Smooth muscle cell of the coronary artery (primary cell): ENCODE measurements at places on chromosomes 2 and 18. TPM values are rescaled to one million over a fixed set of nuclear protein-coding genes. Genes with fewer than 3 reads are reported as not detected.

Gene INHA
- under 0.01 and 0.38 TPM in 2 replicates for total RNA-seq

Gene GLS
- 169 and 235 TPM in 2 replicates for total RNA-seq

Gene XIRP2
- under 0.01 TPM in 1 of 2 replicates, not detected in the other for total RNA-seq

Gene CCDC138
- 2.8 and 3.0 TPM in 2 replicates for total RNA-seq

Gene HJURP
- 1.2 and 4.5 TPM in 2 replicates for total RNA-seq

Gene RTP5
- total RNA-seq, result not detected in 2 replicates

Gene UGT1A9
- not detected in 2 replicates for total RNA-seq

Gene NCKAP1
- 105 and 149 TPM in 2 replicates for total RNA-seq

Gene MARCHF4
- total RNA-seq, result 0.12 and 2.9 TPM in 2 replicates

Gene CXCR1
- not detected in 2 replicates for total RNA-seq

Gene TMEM247
- not detected in 2 replicates for total RNA-seq

Gene MOGAT1
- total RNA-seq, result not detected in 2 replicates

Gene KIF1A
- total RNA-seq, result under 0.01 TPM in 1 of 2 replicates, not detected in the other

Gene ASB18
- not detected in 2 replicates for total RNA-seq

Gene IL18R1
- 1.1 and 4.3 TPM in 2 replicates for total RNA-seq

Gene SLC19A3
- total RNA-seq, result 0.23 and 2.1 TPM in 2 replicates

Gene HOXD9
- not detected in 2 replicates for total RNA-seq

Gene CRYGC
- total RNA-seq, result not detected in 2 replicates

Gene RMC1
- total RNA-seq, result 21.1 and 22.2 TPM in 2 replicates

Gene TGFBRAP1
- total RNA-seq, result 9.4 and 14.6 TPM in 2 replicates

Gene PIEZO2
- total RNA-seq, result 2.1 and 5.3 TPM in 2 replicates

Gene UCN
- total RNA-seq, result 0.30 TPM in 1 of 2 replicates, not detected in the other

Gene SF3B1
- 168 and 186 TPM in 2 replicates for total RNA-seq

Gene FAM110C
- total RNA-seq, result under 0.01 TPM in 1 of 2 replicates, not detected in the other

Gene RAB3GAP1
- 56.1 and 69.9 TPM in 2 replicates for total RNA-seq

Gene RAB17
- total RNA-seq, result 0.45 TPM in 1 of 2 replicates, not detected in the other

Gene HOXD11
- total RNA-seq, result not detected in 2 replicates

Gene COL5A2
- total RNA-seq, result 220 and 432 TPM in 2 replicates

Gene CD207
- total RNA-seq, result not detected in 2 replicates

Gene FAM136A
- total RNA-seq, result 14.2 and 26.1 TPM in 2 replicates

Gene CYTIP
- total RNA-seq, result 0.08 and 0.23 TPM in 2 replicates

Gene TUBA3E
- not detected in 2 replicates for total RNA-seq

Gene WDR75
- total RNA-seq, result 18.6 and 42.2 TPM in 2 replicates

Gene LHCGR
- not detected in 2 replicates for total RNA-seq

Gene ASAP2
- total RNA-seq, result 18.6 and 48.1 TPM in 2 replicates

Gene PROM2
- 0.15 and 1.4 TPM in 2 replicates for total RNA-seq
